ENCODE measurements at places on chromosomes 2 and 18. TPM values are rescaled to one million over a fixed set of nuclear protein-coding genes. Genes with fewer than 3 reads are reported as not detected.

The CCDC102B gene
- total RNA-seq: 35.3 TPM

The C2orf66 gene
- total RNA-seq: 0.26 TPM

The KCNE4 gene
- 11.0 TPM for total RNA-seq

The SDC1 gene
- 56.8 TPM for total RNA-seq

The CDH19 gene
- not detected for total RNA-seq

The CASP10 gene
- 8.1 TPM for total RNA-seq

The C2orf78 gene
- not detected for total RNA-seq

The SLC30A3 gene
- under 0.01 TPM for total RNA-seq

The CLEC4F gene
- total RNA-seq: not detected

The PTCD3 gene
- total RNA-seq: 68.1 TPM

The NEB gene
- 0.26 TPM for total RNA-seq

The CFAP65 gene
- not detected for total RNA-seq

The MEP1B gene
- under 0.01 TPM for total RNA-seq

The COLEC11 gene
- total RNA-seq: 0.83 TPM

The FBXO11 gene
- 61.4 TPM for total RNA-seq
